ENCODE measurements at places on chromosomes 5 and 9. TPM values are rescaled to one million over a fixed set of nuclear protein-coding genes. Genes with fewer than 3 reads are reported as not detected.

DNA sequence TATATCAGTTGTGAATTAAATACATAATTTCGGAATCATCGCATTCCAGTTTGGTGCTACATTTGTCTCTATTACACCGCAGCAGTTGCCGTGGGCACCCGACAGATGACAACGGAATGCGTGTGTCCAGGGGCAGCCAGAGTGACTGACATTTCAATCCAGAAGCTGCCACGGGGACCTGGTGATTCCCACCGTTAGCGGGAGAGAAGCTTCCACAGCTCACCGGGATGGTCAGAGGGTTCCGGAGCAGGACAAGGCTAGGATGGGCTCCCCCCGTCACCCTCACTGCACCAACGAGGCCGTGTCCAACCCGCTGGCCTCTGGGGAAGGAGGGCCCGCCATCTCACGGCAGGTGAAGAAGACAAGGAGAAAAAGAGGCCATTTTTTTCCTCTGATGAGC is 86.8 kb downstream of the GTF3C4 start:
- DNase-seq: no peak

DNA sequence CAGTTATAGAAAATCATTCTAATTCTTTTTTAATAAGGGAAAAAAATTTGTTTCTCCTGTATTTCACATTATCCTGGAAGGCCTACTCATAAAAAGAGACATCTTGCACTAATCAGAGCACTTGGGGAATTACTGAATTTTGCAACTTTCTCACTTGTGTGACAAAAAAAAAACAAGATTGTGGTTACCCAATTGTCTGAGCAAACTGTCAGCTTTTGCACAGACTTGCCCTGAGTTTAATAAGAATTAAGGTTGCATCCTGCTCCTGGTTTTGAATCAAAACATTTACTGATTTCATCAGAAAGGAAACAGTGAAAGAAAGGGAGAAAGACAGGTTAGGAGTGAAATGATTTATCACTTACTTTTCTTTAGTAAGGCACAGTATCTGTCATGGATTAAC is 10.6 kb upstream of the SH3RF2 start:
- no peak for DNase-seq

DNA sequence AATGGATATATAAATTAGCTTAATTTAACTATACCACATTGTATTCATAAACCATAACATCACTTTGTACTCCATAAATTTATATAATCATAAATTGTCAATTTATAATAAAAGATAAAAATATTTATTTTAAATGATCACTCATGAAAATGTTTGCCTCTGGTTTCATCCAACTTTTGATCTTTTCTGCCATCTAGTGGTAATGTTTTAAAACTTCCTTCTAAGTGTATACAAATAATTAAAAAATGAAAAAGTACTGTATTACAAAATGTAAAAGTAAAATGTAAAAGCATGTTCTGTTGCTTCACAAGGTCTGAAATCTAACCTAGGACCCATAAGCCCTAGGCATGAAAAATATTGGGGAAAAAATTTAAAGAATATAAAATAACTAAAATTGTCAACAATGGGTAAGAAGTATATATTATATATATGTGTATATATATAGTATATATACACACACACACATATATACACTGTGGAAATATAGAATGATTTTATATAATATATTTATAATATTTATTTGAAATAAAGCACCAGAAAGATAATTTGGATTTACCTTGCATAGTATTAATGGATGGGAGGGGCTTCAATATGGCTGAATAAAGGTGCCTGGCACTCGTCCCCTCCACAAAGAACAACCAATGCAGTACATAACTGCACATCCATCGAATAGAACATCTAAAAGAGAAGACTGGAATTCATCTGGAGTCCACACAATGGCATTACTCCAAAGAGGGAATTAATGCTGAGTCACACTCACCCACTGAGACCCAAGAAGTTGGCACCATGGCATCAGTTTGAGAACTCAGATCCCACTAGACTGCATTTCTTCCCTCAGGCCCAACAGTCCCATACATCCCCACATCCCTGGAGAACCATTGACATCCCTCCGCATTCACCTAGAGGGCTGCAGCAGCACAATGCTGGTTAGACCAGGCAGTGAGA is 32.5 kb downstream of the ANXA1 start:
- no peak for DNase-seq

DNA sequence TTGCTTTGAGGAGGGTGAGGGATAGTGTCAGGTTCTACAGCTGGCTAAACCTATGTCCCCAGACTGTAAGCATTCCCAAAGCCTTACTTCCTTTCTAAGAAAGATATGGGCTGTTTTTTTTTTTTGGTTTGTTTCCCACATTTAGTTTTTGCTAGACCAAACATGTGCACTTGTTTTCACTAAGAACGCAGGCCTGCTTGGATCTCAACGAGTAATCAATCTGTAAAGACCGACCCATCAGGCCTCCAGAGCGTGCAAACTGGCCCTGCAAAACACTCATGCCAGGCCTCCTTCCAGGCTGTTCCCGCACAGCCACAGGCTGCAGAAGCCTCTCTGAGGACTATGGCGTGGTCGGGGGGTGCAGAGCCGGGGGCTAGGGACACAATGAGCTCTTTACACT is 304.8 kb upstream of the PANK3 start:
- no peak for DNase-seq

GRCh38 chr9:133489253-133490190 is 10.6 kb upstream of the SLC2A6 start:
- DNase-seq: no peak

GRCh38 chr5:162497455-162497854 is 429.9 kb downstream of the GABRG2 start:
- no peak for DNase-seq

DNA sequence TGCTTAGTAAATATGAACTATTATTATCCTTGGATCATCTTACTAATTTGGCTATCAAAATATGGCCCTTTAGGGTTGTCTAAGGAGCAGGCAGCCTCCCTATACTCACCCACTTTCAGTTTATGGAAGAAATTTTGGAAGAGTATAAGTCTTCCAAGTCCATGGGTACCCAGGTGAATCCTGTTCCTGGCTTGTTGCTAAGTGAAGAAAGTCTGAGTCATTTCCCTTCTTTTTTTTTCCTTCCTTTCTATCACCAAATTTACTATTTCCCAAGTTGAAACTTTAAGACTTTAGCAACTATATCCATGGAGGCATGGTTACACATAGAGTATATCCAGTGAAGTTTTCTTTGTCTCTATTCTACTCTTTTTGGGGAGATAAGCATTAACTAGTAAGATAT is 184.0 kb upstream of the ACTBL2 start:
- no peak for DNase-seq

DNA sequence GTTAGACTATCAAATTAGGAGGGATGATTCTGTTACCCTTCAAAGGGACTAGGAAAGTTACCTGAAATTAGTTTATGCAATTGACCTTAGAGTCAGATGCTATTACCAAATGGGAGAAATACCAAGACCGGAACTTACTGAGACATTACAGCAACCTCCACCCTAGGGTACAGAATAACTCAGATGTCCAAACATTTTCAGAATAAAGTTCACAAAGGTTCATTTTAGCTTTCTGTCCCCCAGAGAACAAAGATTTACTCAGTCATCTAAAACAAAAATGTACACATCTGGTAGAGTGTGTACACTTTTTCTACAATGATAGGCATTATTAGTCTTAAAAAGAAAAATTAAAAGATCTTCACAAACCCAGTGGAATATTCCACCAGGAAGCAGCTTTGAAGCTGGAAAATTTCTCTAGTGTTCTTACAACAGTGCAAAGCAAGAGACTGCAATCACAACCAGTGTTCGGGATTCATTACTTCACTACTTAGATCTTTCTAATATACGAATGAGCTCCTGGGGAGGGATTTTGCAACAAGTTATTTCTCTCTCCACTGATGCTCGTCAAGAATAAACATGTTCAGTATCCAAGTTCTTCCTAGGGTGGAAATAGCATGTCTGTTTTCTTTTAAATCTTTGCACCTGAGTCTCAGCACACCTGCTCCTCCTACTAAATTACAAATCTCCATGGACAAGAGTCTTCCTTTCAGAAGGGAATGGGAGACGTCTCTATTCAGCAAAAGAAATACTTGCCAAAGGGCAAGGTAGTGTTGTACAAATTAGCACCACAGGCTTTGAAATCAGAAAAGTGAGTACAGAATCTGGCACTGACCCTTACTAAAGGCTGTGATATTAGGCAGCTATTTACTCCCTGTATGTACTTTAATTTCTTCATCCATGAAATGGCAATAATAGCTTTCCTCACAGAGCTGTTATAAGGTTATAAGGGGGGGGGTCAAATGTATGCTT is 8.8 kb downstream of the ETF1 start:
- no peak for DNase-seq

DNA sequence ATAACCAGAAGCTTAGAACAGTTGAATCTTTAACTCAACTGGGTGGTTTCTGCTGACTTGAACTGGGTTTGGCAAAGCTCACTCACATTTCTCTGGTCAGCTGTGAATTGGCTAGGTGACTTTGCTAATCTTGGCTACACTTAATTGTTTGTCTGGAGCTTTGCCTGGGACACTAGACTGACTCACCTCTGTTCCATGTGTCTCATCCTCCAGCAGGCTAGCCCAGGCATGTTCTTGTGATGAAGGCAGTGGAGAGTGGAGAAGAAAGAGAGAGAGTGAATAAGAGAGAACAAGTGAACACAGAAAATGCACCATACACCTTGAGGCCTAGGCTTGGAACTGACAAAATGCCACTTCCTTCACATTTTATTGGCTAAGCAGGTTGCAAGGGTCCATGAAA is 32.6 kb downstream of the SPATA31D1 start:
- no peak for DNase-seq

GRCh38 chr9:117672369-117672768 is 31.8 kb upstream of the TLR4 start:
- no peak for DNase-seq

- DNase-seq: no peak
These were observed 95.9 kb upstream of the GNAQ start for GRCh38 chr9:78127279-78128225.

DNA sequence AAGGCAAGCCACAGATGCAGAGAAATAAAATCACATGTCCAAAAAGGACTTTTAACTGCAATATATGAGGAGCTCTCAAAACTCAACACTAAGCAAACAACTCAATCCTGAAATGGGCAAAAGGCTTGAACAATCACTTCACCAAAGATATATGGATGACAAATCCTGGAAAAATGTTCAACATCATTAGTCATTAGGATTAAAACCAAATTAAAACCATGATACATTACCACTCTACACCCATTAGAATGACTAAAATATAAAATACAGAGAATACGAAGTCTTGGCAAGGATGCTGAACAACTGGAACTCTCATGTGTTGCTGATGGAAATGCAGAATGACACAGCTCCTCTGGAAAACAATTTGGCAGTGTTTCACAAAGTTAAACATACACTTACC is 277.4 kb downstream of the TLE1 start:
- DNase-seq: no peak

- no peak for DNase-seq
These were observed 304.1 kb downstream of the TRPM3 start for GRCh38 chr9:70817311-70817710.

DNA sequence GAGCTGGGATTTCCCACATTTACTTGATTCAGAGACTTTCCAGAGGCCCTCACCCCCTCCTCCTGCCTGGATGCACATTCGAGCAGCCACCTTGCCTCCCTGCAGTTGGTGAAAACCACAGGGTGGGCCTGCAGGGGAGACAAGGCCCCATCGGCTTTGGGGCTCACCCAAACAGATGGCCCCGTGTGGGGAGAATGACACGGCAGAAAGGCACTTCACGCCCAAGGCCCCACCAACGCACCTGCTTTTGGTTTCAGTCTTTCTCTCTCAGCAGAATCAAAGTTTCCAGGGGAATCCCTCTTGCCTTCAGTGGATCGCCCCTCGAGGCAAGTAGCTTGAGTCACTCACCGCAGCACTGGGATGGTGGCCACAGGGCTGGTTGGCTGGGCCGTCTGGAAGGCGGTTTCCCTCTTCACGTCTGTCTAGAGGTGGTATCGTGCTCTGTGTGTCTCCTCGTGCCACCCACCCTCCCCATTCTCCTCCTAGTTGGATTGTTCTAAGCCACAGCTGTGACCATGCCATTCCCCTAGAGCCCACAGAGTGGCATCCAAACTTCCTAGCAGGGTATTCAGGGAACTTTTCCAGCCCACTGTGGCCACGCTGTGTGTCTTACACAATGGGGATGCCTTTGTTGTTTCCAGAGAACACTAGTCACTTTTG is 31.8 kb downstream of the SEC61B start:
- DNase-seq: no peak

- DNase-seq: no peak
These were observed 288.8 kb downstream of the ARL15 start for GRCh38 chr5:54021431-54022164.

GRCh38 chr5:40986666-40987065 is 77.4 kb downstream of the C7 start:
- no peak for DNase-seq

- DNase-seq: no peak
These were observed 220.1 kb downstream of the FAM114A2 start for GRCh38 chr5:153818626-153819025.

- DNase-seq: no peak
These were observed 136.9 kb downstream of the OR2K2 start for GRCh38 chr9:111193095-111193494.

DNA sequence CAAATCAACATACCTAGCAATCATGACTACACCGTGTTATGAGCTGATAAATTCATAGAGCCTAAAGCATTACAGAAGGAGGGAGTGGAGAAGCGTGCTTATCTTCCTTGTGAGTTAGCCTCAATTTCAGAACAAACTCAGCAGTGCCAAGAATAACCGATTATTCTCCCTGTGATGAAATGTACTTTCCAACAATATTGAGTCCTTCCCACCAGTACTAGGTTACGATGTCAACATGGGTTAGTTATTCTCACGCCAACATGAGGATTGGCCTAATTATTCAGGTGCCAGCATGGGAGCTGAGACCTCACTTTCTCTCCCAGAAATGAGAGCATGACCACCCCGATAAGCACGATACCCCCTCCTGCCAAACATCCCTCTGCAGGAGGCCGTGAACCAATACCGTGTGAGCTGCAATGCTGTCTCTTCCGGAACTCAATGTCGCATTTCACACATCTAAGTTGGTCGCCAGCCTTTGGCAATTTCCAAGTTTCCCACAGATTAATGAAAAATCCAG is 193.7 kb downstream of the ENC1 start:
- peak; percentile 65 for DNase-seq

- no peak for DNase-seq
These were observed 7.6 kb downstream of the RNF38 start for GRCh38 chr9:36392489-36392888.

Gene IFNA13
- total RNA-seq: not detected

Gene ENTPD8
- total RNA-seq: not detected

Gene TRMT10B
- 5.7 TPM for total RNA-seq

Gene TRIM41
- total RNA-seq: 19.1 TPM

Gene ATOSB
- total RNA-seq: 13.6 TPM

Gene LHX6
- 6.1 TPM for total RNA-seq

Gene TOR4A
- total RNA-seq: 9.4 TPM

Gene PDGFRB
- total RNA-seq: 68.3 TPM

All from left cardiac atrium (tissue), 4 donors.